Endothelial cell of coronary artery (primary cell): ENCODE measurements at places on chromosomes 6 and 20. TPM values are rescaled to one million over a fixed set of nuclear protein-coding genes. Genes with fewer than 3 reads are reported as not detected.

ZKSCAN3 gene
- total RNA-seq, result 3.9 and 6.1 TPM in 2 replicates

INSM1 gene
- total RNA-seq, result not detected in 2 replicates

SNTA1 gene
- 4.4 and 6.2 TPM in 2 replicates for total RNA-seq

LY6G5B gene
- total RNA-seq, result 2.2 and 3.6 TPM in 2 replicates

OCSTAMP gene
- total RNA-seq, result not detected in 2 replicates

TINAG gene
- total RNA-seq, result 0.09 TPM in 1 of 2 replicates, not detected in the other

PBOV1 gene
- total RNA-seq, result not detected in 2 replicates

SLC17A3 gene
- not detected in 2 replicates for total RNA-seq

DCBLD1 gene
- total RNA-seq, result 37.0 and 37.7 TPM in 2 replicates

TSBP1 gene
- total RNA-seq, result under 0.01 TPM in 1 of 2 replicates, not detected in the other

DIDO1 gene
- total RNA-seq, result 32.1 and 44.6 TPM in 2 replicates

ZNF292 gene
- 19.0 and 28.4 TPM in 2 replicates for total RNA-seq

ATRN gene
- 31.3 and 41.4 TPM in 2 replicates for total RNA-seq

DACT2 gene
- total RNA-seq, result not detected in 2 replicates

FNDC1 gene
- total RNA-seq, result not detected in 2 replicates

FARS2 gene
- 29.7 and 34.9 TPM in 2 replicates for total RNA-seq

IL20RA gene
- total RNA-seq, result not detected in 2 replicates

NDRG3 gene
- 13.2 and 14.8 TPM in 2 replicates for total RNA-seq

SMLR1 gene
- total RNA-seq, result not detected in 2 replicates

PSMB8 gene
- total RNA-seq, result 46.6 and 69.2 TPM in 2 replicates

POU3F2 gene
- not detected in 2 replicates for total RNA-seq

NFATC2 gene
- 1.1 and 1.5 TPM in 2 replicates for total RNA-seq

TRIM15 gene
- total RNA-seq, result not detected in 2 replicates

PNPLA1 gene
- not detected in 2 replicates for total RNA-seq

SERPINB6 gene
- 110 and 128 TPM in 2 replicates for total RNA-seq

ZNF311 gene
- 0.63 and 0.85 TPM in 2 replicates for total RNA-seq

ZNF165 gene
- total RNA-seq, result 0.19 and 0.36 TPM in 2 replicates

TRDN gene
- not detected in 2 replicates for total RNA-seq

KIAA0408 gene
- not detected in 2 replicates for total RNA-seq

ENPP5 gene
- total RNA-seq, result not detected in 2 replicates

SLC17A4 gene
- not detected in 2 replicates for total RNA-seq

FOXS1 gene
- 0.09 and 2.8 TPM in 2 replicates for total RNA-seq

FLRT3 gene
- 0.18 and 0.94 TPM in 2 replicates for total RNA-seq

DUSP15 gene
- total RNA-seq, result not detected in 2 replicates

SLC35F1 gene
- not detected in 2 replicates for total RNA-seq
